ENCODE measurements at places on chromosomes 7 and 10.

DNA sequence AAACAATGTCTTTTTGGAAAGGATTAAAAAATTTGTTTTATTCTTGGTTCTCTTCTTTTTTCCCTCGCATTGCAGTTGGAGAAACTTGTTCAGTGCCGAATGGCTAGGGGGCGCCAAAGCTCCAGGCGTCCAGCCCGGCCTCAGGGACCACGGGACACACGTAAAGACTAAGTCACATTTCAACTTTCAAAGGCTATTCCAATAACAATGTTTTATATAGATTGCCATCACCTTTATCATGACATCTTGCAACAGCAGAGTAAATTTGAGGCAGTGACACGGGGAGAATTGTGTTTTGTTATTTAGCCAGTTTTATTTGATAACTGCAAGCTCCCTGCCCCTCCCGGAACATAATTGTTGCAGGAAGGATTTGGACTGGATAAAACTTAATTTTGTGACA lies 2.2 kb upstream of the IGFBP3 start:
- peak; percentile 76 for DNase-seq

- DNase-seq: no peak
Measured at GRCh38 chr7:70410134-70410750, 721.7 kb upstream of the GALNT17 start.

DNA sequence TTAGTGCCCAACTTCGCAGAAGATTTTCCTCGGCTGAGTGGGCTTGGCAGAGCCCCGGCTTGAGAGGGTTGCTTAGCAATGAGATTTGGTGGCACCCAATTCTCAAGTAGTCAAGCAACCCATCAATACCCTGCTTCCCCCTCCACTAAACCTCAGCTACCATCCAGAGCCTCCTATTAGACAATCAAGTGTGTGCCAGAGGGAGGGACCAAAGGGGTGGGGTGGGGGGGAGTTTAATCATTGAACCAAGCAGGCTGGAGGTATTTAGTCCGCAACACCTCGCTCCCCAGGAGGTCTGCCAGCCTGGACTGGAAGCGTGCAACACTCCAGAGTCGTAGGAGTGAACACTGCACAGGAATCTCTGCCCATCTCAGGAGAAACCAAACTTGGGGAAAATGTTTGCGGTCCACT lies at the start of gene HKDC1:
HKDC1 (plus strand) TSS at position 292 of the 411 bp plus-strand sequence; CDS start at position 396, 104 bp downstream.
- DNase-seq: no peak

DNA sequence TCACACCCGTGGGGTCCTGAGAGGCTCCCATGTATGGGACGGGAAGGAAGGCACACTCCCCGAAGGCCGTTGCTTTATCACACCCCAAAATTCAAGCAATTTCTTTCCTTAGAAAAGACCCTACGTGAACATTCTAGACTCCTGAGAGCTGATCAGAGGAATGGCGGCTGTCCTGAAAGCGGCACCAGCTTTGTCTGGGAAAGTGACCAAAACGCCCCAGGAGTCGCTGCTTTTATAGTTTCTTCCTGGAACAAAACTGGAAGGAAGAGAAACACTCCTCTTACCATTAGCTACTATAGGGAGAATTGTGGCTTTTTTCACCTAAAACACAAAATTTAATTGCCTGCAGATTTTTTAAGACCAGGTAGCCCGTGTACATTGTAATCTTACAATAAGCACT lies 261.8 kb upstream of the RNF32 start:
- no peak for DNase-seq

DNA sequence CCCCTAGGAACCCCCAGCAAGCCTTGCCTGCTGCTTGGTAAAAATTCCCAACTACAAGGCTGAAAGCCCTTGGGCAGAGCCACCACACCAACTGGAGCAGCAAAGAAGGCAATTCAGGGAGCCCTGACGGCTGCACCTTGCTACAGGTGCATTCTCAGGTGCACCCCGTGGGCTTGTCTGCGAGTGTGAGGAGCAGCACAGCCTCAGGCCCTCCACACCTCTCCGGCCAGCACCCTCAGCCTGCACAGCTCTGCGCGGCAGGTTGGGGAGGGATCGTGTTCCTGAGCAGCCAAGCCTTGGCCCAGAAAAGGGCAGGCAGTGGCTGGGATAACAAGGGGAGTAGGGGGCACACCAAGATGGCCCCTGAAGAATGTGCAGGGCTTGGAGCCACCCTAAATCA lies 104.1 kb downstream of the FAM53B start:
- DNase-seq: no peak

DNA sequence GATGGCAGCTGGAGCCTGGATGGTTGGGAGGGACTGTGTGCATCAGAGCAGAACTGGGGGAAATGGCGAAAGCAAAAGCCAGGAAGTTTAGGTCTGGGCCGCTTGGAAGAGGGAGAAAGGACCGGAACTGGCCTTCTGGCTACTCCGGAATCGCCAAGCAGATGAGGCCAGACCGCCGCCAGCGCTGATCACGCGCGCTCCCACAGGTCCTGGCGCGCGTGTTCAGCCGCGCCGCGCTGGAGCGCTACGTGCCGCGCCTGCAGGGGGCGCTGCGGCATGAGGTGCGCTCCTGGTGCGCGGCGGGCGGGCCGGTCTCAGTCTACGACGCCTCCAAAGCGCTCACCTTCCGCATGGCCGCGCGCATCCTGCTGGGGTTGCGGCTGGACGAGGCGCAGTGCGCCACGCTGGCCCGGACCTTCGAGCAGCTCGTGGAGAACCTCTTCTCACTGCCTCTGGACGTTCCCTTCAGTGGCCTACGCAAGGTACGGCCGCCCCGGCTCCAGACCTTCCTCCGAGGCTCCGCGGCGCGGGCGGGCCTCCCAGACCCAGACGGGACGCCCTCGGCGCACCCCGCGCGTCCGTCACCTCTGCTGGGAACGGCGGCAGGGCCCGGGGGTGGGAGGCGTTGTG lies 2.0 kb downstream of the CYP26C1 start:
- DNase-seq: no peak

GRCh38 chr7:150784120-150784736 lies 15.9 kb downstream of the TMEM176B start:
- DNase-seq: peak; percentile 39

DNA sequence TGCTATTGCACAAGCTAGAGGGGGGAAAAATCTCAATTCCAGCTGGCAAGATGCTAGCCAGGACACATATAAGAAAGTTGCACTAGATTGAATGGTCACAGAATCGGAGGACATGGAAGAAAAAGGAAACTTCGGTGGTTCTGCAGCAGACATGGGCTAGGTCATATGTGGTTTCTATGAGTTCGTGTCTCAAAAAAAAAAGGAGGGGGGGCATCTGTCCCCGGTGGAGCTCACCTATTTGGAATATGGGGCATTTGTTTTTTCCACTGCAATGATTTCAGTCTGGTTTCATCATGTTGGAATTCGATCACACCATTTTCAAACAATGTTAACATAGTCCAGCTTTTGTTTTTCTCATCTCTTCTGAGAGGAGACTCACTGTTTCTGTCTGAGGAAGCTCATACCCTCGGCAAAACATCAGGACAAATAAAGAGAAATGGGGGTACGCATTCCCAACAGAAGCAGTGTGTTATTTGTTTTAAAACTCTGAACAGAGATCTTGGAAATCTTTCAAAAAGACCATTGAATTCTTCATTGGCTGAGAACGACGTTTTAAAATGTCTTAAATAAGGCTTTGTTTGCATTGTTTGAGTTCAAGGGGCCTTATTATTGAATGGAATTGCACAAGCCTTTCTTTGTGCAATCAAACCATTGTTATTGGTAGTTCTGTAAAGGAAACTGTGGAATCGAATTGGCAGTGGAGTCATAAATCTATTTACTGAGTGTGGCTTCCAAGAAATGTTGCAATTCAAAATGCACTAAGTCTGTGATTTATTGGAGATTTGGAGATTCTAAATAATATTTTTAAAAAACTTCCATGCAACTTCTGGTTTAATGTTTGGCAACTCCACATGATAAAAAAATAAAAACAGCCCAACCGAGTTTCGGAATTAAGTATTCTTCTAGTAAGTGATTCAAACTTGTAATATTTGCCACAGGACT lies 173.2 kb downstream of the RTKN2 start:
- no peak for DNase-seq

DNA sequence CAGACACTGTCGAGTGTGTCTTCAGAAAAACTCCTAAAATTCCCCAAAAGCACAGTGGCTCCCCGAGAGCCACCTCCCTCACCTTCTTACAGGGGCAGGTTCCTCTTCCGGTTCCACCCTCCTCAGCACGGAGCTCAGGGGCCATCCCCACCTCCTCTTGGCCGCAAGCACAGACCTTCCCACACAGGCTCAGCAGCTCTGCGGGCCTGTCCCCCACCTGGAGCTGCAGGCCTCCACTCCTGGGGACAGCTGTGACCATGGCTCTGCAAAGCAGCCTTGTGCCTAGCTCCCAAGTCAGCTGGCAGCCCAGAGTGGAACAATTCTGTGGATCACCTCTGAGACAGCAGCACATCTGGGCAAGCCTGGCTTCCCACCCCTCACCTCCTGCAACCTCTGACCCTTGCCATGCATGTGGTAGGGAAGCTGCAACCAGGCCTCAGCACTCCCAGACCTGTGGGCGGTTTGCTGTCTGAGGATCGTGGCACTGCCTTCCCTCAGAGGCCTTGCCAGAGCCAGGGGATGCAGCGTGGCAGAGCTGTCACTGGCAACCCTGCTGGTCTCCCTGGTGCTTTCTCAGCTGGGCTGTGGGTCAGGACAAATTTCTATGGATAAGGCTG lies 79.7 kb downstream of the ALOX5 start:
- no peak for DNase-seq

DNA sequence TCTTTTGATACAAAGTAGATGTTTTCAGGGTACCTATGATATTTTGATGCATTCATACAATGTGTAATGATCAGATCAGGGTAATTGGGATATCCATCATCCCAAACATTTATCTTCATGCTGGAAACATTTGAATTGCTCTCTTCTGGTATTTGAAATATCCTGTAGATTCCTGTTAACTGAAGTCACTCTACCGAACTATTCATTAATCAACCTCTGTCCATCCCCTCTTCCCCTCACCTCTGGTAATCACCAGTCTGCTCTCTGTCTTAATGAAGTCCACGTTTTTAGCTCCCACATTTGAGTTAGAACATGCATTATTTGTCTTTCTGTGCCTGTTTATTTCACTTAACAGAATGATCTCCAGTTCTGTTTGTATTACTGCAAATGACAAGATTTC lies 11.3 kb downstream of the MTG1 start:
- no peak for DNase-seq

GRCh38 chr7:131218727-131219128 lies 108.9 kb upstream of the MKLN1 start:
- peak; percentile 62 for DNase-seq

- no peak for DNase-seq
Measured at GRCh38 chr10:103534621-103535498, 41.4 kb downstream of the NEURL1 start.

GRCh38 chr7:34108165-34108564 lies 202.8 kb downstream of the BMPER start:
- peak; percentile 50 for DNase-seq

DNA sequence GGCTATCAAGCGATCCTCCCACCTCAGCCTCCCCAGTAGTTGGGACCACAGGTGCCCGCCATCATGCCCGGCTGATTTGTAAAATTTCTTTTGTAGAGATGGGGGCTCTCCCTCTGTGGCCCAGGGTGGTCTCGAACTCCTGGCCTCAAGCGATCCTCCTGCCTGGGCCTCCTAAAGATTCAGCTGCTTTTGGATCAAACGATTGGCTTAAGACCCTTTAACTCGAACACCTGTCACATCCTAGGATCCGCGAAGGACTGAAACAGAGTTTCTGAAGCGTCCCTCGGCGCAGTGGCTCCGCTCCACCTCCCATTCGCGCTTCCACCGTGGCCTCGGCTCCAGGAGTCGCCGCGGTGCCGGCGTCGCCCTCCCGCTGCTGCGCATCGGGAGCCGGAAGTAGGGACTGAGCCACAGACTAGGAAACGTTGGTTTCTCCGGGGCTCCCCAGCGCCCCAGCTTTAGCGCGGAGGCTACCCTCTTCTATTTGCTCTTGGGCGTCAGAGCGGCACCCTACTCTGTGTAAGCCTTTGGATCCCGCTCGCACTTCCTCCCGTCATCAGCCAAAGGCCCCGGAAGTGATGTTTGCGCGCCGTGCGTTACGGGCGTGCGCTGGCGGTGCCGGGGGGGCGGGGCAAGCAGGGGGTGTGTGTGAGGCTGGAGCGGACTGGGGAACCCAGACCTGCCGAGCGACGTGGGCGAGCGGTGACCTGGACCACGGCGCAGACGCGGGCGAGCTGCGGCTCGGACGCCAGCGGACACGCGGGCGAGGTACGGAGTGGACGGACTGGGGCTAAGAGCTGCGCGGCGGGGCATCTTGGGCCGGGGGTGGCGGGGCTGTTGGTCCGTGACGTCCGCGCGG lies 53.0 kb downstream of the KCTD7 start:
- DNase-seq: peak; percentile 98

- DNase-seq: no peak
Measured at GRCh38 chr7:111657018-111657417, 94.7 kb upstream of the IMMP2L start.

GRCh38 chr7:157925383-157925875 lies 588.6 kb downstream of the DNAJB6 start:
- DNase-seq: no peak

DNA sequence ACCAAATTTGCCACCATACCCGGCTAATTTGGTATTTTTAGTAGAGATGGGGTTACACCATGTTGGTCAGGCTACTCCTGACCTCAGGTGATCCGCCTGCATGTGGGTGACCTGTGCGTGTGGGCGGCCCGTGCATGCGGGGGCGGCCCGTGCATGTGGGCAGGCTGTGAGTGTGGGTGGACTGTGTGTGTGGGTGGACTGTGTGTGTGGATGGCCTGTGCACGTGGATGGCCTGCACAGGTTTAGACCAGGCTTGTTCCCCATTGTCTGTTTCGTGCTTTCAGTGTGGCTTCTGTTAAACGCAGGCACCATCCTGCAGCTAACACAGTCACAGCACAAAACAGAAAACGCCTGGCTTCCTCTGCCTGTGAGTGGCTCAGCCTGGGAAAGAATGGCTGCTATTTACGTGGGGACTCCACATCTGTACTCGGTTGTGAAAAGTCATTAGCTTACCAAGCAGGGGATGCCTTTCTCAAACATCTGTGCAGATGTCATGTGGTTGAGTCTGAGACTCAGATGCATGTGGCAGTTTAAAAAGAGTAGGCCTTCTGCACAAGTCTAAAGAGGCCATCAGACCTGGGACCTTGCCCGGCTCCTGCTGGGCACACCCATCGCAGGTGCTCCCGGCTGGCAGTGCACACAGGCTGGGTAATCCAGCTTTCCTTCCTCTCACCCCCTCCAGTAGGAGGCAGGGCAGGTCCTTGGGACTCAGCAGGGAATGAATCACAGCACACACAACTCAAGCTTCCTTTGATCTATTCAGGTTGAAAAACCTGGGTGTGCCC lies 91.6 kb downstream of the COBL start:
- DNase-seq: no peak

DNA sequence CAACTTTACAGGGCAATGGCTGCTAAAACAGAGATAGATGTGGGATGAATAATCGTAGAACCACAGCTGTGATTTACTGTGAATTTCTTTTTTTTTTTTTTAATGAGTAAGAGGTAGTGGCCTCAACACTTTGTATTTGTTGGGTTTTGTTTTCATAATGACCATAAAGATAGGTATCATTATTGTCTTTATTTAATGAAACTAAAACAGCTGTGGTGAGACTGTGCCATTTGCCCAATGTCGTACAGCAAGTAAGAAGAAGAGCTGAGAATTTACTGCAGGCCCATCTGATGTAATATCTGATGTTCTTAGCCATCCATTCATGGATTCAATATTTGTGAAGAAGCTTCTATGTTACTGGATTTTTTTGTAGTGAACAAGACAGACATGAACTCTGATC lies 271.2 kb downstream of the IPMK start:
- no peak for DNase-seq

Measured in NB4 (cell line).